ENCODE measurements at places on chromosomes 3 and 15. TPM values are rescaled to one million over a fixed set of nuclear protein-coding genes. Genes with fewer than 3 reads are reported as not detected.

Gene GPD1L
- total RNA-seq = 12.6 TPM

Gene IL17RE
- total RNA-seq = 2.3 TPM

Gene CRTAP
- total RNA-seq = 114 TPM

- H3K4me3 ChIP-seq = no peak overlapping the region
- H3K27ac ChIP-seq = no peak overlapping the region
- peaks cover 13% of the 10 kb centered on the region for H3K27me3 ChIP-seq
Measured at GRCh38 chr3:25339225-25339624, 88.8 kb upstream of the RARB start.

DNA sequence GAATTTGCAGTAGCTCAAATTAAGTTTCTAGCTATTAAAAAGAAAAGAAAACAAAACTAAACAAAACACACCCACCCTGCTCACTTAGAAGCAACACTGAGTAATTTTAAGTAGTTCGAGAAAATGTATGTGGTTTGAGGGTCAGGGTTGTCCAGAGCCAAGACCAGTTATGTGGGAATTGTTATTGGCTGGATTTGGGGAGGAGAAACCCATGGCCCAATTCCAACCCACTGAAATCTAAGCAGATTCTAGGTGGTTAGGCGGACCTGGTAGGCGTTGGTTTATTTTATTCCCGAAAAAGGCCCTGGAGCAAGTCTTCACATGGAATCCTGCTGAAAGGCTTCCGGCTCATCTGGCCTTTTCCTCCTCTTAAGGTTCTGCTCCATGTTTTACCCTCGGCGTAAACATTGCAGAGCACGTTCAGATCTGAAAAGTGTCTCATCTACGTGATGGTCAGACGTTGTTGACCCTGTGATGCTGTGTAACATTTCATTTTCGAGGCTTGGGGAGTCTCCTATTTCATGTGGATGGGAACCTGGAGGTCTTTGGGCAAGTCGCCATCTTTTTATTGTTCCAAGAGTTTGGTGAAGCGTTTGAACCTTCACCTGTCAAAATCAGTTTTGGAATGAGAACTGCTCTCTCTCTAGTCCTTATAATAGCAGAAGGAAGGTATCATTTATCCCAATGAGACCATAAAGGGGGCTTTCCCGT is 64.0 kb downstream of the FLNB start:
- no peak overlapping the region for H3K27ac ChIP-seq
- H3K36me3 ChIP-seq = no peaks in the 10 kb centered on the region
- no peaks in the 10 kb centered on the region for H3K27me3 ChIP-seq
- no peak overlapping the region for H3K4me3 ChIP-seq
- no peaks in the 10 kb centered on the region for H3K4me1 ChIP-seq
- no peak for DNase-seq

- peak; percentile 93 for DNase-seq
- H3K4me1 ChIP-seq = peaks cover 15% of the 10 kb centered on the region
- no peaks in the 10 kb centered on the region for H3K36me3 ChIP-seq
- H3K27ac ChIP-seq = peak overlapping the region; percentile 39
Measured at GRCh38 chr3:5058471-5058951, 63.6 kb upstream of the ARL8B start.

GRCh38 chr3:196525141-196525540 is 10.0 kb upstream of the SMCO1 start:
- no peaks in the 10 kb centered on the region for H3K36me3 ChIP-seq
- no peaks in the 10 kb centered on the region for H3K27me3 ChIP-seq
- no peak overlapping the region for H3K4me3 ChIP-seq

DNA sequence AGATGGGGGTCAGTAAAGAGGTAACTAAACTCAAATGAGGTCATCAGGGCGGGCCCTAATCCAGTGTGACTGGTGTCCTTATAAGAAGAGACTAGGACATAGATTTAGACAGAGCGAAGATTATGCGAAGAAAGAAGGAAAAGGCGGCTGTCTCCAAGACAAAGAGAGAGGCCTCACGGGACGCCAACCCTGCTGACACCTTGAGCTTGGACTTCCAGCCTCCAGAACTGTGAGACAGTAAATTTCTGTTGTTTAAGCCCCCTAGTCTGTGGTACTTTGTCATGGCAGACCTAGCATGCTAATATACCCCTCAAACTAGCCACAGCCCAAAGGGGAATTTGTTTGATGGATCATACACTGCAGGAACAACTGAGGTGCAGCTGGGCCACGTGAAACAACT is 183.0 kb downstream of the ABHD5 start:
- H3K4me1 ChIP-seq = no peaks in the 10 kb centered on the region
- no peak overlapping the region for H3K4me3 ChIP-seq
- no peaks in the 10 kb centered on the region for H3K36me3 ChIP-seq

- H3K27me3 ChIP-seq = peaks cover 78% of the 10 kb centered on the region
Measured at GRCh38 chr15:69648212-69648611, 195.6 kb downstream of the RPLP1 start.

GRCh38 chr15:63945007-63945788 is 101.1 kb downstream of the DAPK2 start:
- peak; percentile 73 for DNase-seq
- no peak overlapping the region for H3K4me3 ChIP-seq
- no peaks in the 10 kb centered on the region for H3K4me1 ChIP-seq
- H3K27me3 ChIP-seq = no peaks in the 10 kb centered on the region
- no peak overlapping the region for H3K27ac ChIP-seq

DNA sequence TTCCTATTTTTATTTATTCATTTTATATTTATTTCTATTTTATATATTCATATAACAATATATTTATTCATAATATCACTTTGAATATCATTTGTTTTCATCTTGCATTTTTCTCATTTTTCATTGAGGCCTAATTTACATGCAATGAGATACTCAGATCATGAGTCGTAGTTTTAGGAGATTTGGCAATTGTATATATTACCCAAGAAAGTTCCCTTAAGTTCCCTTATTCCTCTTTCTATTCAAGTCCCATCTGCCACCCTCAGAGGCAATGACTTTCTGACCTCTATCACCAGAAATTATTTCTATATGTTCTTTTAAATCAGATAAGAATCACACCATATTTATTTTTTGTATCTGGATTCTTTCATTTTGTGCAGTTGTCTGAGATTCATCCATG is 329.1 kb upstream of the TPRG1 start:
- H3K4me3 ChIP-seq = no peak overlapping the region
- H3K36me3 ChIP-seq = no peaks in the 10 kb centered on the region
- H3K27me3 ChIP-seq = no peaks in the 10 kb centered on the region
- no peak for DNase-seq
- no peak overlapping the region for H3K27ac ChIP-seq
- no peaks in the 10 kb centered on the region for H3K4me1 ChIP-seq

DNA sequence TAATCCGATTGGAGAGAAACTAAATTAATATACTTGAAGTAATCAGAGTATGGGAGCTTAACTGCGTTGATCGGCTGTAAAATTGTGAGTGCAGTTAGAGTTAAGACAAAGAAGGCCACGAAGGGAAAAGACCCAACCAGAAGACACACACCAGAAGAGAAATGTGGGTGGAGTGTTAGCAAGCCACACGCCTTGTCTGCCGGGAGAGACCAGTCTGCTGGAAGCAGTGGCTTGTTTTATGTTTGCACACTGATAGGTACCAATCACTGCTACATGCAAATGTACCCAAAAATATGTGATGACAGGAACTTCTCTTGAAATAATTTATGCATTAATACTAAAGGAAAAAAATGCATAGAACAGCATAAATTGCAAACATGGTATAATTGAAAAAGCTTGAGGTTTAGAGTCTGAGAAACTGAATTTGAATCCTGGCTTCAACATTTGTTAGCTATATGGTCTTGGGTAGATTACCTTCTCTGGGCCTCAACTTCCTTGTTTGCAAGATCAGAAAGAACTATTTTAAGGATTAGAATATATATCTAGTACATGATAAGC is 23.1 kb downstream of the EEFSEC start:
- H3K4me1 ChIP-seq = no peaks in the 10 kb centered on the region
- no peak overlapping the region for H3K4me3 ChIP-seq

DNA sequence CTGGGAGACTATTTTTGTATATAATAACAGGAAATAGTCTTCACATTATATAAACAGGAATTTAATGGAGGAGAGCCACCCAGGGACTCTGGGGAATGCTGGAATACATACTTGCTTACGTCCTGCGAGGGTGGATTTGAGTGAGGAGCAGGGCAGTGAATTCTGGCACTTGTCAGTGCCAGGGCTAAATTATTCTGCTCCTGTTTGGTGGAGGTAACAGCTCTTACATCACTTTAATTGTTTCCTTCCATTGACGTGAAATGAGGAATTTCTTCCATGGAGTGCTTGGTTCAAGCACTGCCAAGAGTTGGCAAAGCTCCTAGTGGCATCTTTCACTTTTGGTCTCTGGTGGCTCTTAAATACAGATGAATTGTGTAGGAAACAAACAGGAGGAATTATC is 94.1 kb upstream of the GOLGA8J start:
- peak; percentile 7 for DNase-seq
- no peaks in the 10 kb centered on the region for H3K36me3 ChIP-seq
- no peak overlapping the region for H3K4me3 ChIP-seq

DNA sequence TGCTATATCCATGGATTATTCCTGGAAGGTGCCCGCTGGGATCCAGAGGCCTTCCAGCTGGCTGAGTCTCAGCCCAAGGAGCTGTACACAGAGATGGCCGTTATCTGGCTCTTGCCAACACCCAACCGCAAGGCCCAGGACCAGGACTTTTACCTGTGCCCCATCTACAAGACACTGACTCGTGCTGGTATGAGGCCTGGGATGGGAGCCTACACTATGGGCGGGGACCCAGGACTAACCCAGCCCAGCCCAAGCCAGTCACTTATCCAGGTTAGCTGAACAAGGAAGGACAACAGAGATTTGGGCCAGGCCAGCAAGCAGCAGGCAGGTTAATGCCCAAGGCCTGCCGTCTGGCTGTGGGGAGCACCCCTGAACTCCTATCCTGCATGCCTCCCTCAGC is 45.3 kb downstream of the SEMA3G start:
- no peak overlapping the region for H3K4me3 ChIP-seq
- no peaks in the 10 kb centered on the region for H3K27me3 ChIP-seq
- H3K36me3 ChIP-seq = no peaks in the 10 kb centered on the region
- H3K27ac ChIP-seq = no peak overlapping the region
- no peak for DNase-seq

DNA sequence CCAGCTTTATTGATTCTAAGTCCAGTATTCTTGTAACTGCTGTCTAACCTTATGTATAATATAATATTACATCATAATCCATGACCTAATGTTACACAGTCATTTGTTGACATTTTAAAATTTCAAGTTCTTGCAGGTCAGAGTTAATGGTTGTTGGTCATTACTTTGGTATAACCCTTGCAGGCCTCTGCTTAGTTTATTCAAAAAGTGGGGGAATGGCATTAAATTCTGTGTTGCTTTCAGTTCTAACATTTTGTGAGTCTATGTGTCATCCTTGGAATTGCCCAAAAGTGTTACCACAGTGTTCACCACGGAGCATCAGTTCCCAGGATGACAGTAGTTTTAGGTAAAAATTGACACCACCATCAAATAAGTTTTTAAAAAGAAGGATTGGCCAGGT is 174.8 kb upstream of the BCL6 start:
- H3K27me3 ChIP-seq = no peaks in the 10 kb centered on the region
- H3K36me3 ChIP-seq = no peaks in the 10 kb centered on the region
- no peak overlapping the region for H3K4me3 ChIP-seq

- no peak overlapping the region for H3K27ac ChIP-seq
- H3K4me1 ChIP-seq = peaks cover 16% of the 10 kb centered on the region
- peak overlapping the region; percentile 78 for H3K4me3 ChIP-seq
- DNase-seq = no peak
Measured at GRCh38 chr15:41334293-41335120, 1.8 kb downstream of the NUSAP1 start.

DNA sequence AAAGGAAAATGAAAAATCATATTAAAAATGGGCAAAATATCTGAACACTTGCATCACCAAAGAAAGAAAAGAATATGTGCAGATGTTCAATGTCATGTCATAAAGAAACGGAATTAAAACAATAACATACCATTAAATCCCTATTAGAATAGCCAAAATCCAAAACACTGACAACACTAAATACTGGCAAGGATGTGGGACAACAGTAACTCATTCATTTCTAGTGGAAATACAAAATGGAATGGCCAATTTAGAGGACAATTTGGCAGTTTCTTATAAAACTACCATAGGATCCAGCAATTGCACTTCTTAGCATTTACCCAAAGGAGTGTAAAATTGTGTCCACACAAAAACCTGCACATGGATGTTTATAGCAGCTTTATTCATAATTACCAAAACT is 542.5 kb upstream of the UBE2E2 start:
- H3K4me1 ChIP-seq = no peaks in the 10 kb centered on the region
- no peak overlapping the region for H3K4me3 ChIP-seq
- no peak overlapping the region for H3K27ac ChIP-seq
- no peaks in the 10 kb centered on the region for H3K36me3 ChIP-seq
- no peak for DNase-seq

Measured in A673 (cell line).